T-helper 17 cell (primary cell): ENCODE measurements at places on chromosomes 1 and 21. TPM values are rescaled to one million over a fixed set of nuclear protein-coding genes. Genes with fewer than 3 reads are reported as not detected.

GRCh38 chr1:245248231-245248731 is 93.5 kb downstream of the KIF26B start:
- no peak for DNase-seq

DNA sequence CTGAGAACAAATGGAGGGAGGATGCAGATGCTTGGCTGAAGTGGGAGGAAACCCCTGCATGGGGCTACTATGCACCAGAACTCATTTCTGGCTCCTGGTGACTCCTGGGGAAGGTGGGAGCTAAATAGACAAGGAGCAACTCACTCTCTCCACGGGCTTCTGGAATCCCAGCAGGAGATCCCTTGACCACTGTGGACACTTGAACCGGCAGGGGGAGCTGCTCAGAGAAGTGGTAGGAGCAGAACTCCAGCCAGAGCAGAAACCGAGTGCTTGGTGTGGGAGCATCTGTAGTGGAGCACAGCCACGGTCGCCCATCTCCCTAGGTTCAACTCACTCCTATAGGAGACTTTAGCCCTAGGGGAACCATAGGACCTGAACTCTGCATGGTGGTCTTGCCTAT is 205.6 kb upstream of the GJB5 start:
- DNase-seq: no peak

GRCh38 chr1:229272164-229273158 is 1.6 kb downstream of the RAB4A start:
- no peak for DNase-seq

DNA sequence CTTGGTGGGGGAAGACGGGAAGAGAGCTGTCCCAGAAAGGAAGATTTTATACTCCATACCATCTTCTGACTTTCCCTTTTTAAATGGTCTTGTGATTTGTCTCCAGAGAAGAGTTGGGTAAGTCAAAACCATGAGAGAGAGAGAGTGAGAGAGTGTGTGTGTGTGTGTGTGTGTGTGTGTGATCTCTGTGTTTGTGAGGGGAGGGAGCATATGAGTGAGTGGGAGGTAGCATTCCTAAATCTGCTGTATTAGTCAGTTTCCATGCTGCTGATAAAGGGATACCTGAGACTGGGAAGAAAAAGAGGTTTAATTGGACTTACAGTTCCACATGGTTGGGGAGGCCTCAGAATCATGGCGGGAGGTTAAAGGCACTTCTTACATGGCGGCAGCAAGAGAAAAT is 102.0 kb upstream of the VANGL1 start:
- no peak for DNase-seq

- no peak for DNase-seq
Measured at GRCh38 chr1:201724766-201725118, 104.2 kb upstream of the IPO9 start.

The GLMP gene
- total RNA-seq: 25.0 TPM
